ENCODE measurements at places on chromosomes 13 and 19.

DNA sequence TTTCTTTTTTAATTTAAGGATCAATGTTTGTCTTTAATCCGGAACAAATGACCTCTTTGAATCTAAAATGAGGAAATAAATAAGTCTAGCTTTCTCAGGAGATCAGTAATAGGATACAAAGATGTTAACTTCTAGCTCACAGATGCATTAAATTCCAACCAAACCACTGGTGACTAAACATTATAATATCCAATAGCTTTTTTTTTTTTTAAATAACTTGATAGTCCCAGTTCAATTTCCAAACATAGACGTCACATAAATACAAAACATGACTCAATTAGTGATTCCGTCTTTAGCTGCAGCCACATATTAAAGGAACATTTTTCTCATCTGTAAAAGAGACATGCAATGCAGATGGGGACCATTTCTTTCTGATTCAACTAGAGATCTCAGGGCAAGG, 390.5 kb upstream of the PCDH9 start:
- no peak for DNase-seq

DNA sequence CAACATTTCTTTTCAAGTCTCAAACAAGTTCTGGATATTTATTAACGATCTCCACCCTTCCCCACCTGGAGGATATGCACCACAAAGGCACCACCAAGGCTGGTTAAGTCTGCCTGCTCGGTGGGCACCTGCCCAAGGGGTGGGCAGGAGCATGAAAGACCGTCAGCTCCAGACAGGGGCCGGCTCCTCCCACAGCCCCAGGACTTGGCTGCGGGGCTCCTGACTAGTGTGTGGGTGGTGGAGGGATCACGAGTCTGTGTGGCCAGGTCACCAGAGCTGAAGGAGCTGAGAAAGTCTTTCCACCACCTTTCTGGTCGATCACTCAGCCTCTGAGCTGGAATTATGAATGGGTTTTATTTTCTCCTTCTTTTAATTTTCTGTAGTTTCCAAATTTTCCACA, 7.8 kb downstream of the SLC7A1 start:
- no peak for DNase-seq

- DNase-seq = no peak
These were observed 18.7 kb upstream of the SERP2 start for GRCh38 chr13:44354884-44355283.

DNA sequence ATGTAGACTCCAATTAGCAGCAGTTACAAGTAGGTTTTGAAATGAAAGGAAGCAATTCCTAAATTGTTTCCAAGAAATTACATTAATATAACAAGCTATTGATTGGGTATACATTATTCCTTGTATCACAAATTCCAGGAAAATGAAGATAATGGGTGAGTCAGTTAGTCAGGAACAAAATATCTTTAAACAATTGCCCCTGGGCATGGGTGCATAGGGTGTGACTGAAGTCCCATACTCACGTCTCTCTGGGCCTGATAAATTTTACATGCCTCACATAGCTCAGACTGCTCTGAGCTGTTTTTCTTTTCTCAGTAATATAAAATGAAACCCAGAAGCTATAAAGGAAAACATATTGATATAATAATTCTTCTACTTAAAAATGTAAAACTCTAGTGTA, 87.8 kb downstream of the FNDC3A start:
- DNase-seq = no peak

- no peak for DNase-seq
These were observed 10.6 kb downstream of the NFIX start for GRCh38 chr19:13005861-13006370.

DNA sequence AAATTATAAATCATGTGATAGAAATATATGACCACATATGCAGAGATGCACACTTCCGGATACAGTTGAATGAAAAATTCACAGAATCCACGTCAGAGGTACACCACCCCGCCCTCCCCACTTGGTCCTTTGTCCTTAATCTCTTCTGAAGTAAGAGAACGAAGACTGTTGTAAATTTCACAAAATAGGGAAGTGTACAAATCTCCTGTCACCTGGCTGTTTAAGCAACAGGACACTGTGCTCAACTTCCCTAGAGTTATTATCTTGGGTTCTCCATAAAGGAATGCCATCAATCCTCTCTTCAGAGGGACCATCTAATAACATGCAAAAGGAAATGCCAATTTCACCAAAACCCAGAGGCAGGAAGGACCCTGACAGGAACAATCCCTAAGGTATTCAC, 10.5 kb upstream of the CEACAM6 start:
- no peak for DNase-seq

DNA sequence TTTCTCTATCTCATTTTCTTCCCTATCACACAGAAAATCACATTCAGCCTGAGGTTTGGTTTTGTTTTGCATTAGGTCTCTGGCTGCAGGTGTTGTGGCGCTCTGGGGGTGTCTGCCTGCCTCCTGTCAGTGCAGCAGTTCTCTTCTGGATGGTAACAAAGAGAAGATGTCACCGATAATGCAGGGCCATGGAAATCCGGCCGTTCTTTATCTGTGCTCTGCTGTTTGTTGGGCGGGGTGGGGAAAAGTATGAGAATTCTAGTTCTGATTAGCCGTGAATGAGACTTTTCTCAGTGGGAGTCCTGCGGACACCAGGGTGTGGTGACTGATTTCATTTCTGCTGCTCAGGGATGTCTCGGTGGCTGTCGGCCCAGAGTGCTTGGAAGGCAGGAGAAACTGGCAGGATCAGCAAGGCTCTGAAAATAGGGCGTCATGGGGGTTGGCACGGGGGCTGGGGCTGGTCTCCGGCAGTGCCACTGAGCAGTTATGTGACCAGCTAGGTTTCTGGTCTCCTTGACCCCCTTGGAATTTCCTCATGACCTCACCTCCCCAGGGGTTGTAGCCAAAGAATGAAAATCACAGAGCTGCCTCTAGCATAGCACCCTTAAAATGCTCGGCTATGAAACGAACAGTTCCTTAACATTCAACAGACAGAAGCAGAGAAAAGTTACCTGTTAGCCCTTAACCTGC, 5.0 kb downstream of the RNF113B start:
- no peak for DNase-seq

GRCh38 chr19:7669641-7670040, 792 bp downstream of the RETN start:
- DNase-seq = no peak

- DNase-seq = no peak
These were observed 4.8 kb upstream of the SDHAF1 start for GRCh38 chr19:35990156-35990555.

GRCh38 chr13:64314331-64314730, 2898.7 kb upstream of the PCDH20 start:
- DNase-seq = no peak

GRCh38 chr13:70841240-70842061, 733.2 kb upstream of the KLHL1 start:
- DNase-seq = no peak

- no peak for DNase-seq
These were observed 14.3 kb downstream of the ERICH4 start for GRCh38 chr19:41457241-41457640.

DNA sequence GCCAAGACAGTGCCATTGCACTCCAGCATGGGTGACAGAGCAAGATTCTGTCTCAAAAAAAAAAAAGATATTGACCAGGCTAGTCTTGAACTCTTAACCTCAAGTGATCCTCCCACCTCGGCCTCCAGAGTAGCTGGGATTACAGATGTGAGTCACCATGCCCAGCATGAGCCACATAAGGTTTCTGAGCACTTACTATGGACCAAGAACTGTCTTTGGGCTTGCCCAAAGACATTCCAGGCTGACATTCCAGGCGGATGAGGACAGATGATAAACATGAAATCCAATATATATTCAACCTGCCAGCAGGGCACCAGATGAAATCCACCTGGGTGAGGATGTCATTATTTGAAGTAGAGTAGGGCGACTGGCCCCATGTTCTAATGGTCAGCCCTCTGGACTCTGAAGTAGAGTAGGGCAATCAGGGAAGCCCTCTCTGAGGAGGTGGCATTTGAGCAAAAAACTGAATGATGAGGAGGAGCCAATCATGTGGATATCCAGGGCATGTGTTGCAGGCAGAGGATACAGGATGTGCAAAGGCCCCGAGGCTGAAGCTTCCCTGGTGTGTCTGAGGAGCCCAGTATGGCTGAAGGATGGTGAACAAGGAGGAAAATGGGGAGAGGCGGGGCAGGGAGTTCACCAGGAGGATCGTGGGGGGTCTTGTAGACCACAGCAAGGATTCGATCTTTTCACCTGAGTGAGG, 4.0 kb downstream of the C19orf38 start:
- no peak for DNase-seq

DNA sequence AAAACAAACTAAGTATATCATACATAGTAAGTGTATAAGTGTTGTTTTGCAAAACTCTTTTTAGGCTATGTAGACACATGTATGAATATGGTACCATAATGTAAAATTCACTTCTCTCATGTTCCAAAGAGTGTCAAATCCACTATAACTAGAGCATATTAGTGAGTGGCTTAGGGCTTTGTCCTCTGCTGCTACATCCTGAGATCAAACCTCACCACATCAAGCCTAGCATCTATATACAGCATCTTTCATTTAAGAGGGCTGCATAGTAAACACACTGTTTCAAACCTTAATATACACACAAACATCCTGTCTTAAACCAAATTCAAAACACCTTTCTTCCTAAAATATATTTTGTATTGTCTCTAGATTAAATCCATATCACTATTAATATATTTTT, 38.7 kb downstream of the ELF1 start:
- DNase-seq = no peak

GRCh38 chr13:68806125-68806524, 1301.5 kb upstream of the ATXN8OS start:
- DNase-seq = no peak

DNA sequence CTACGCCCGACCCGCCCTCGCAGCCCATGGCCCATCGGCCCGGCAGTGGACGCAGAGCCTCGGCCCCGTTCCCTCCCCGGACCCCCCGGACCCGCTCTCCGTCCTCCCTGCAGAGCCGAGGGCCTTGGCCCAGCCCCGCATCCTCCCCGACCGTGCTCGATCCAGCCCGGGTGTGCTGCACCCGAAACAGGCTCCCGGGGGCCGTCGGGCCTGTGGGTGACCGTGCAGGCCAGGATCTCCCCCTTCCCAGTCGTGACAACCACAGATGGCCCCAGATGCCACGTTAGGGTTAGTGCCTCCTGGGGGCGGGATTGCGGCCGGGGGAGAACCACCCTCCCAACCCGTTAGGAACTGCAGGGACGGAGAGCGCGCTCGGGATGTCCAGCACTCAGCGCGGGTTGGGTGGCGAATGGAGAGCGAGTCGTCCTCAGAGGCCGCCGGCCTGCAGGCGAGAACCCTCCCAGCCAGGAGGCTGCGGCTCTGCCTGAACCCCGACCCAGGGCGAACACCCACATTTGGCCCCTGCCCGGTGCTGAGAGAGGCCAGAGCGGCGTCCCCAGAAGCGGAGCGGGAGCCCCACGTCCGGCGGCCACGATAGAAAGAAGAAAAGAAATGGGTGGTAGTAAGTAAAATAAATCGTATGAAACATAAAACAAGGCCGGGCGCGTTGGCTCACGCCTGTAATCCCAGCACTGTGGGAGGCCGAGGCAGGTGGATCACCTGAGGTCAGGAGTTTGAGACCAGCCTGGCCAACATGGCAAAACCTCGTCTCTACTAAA, 6.7 kb upstream of the MADCAM1 start:
- DNase-seq = no peak

DNA sequence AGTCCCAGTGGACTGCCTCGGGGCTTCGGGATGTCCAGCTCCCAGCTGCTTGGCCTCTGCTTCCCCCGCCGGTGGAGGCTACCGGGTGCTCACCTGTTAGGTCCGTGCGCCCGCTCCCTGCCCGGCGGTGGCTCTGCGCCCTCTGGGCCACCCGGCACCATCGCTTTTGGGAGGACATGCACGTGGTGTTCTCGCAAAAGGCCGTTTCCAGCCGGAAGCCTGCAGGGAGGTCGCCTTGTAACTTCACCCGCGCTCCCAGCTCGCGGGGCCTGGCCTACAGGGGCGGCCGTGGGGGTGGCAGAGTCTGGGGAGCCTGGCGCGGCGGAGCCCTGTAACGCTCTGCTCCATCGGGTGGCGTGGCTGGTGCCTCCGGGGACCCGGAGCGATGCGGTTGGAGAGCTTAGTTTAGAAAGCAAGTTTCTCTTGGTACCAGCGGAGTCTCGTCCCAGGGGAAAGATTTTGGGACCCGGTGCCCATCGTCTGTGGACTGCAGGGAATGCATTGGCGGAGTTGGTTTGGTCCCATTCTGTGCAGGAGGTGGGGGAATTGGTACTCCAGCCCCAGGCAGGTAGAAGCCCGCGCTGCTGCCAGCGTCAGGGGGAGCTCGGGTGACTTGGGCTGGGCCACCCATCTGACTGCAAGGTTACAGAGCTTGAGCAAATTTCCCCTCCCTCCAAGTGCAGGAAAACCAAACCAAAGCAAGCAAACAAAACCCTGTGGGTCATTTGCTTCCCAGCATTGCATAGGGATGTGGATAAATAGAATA, 673 bp downstream of the SPATA13 start:
- DNase-seq = no peak

GRCh38 chr13:36913463-36913862, 6.6 kb downstream of the SMAD9 start:
- DNase-seq = peak; percentile 57

DNA sequence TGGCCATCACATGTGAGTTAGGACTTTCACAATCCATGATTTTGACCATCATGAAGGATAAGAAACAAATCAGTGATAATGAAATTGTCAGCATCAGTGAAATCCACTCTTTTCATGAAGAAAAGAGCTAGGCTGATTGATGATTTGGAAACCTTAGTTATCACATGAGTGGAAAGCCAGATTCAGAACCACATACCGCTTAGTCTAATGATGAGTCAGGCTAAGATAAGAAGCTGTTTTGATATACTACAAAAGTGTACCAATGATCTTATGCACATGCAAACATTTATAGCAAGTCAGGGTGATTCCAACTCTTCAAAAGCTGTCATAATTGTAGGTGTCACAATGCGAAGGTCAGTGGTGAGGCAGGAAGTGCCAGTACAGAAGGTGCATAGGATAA, 519.3 kb downstream of the GPC6 start:
- DNase-seq = no peak

- peak; percentile 40 for DNase-seq
These were observed 22.9 kb downstream of the RAB20 start for GRCh38 chr13:110538632-110539031.

GRCh38 chr13:94702181-94703041, 9.9 kb downstream of the SOX21 start:
- no peak for DNase-seq

DNA sequence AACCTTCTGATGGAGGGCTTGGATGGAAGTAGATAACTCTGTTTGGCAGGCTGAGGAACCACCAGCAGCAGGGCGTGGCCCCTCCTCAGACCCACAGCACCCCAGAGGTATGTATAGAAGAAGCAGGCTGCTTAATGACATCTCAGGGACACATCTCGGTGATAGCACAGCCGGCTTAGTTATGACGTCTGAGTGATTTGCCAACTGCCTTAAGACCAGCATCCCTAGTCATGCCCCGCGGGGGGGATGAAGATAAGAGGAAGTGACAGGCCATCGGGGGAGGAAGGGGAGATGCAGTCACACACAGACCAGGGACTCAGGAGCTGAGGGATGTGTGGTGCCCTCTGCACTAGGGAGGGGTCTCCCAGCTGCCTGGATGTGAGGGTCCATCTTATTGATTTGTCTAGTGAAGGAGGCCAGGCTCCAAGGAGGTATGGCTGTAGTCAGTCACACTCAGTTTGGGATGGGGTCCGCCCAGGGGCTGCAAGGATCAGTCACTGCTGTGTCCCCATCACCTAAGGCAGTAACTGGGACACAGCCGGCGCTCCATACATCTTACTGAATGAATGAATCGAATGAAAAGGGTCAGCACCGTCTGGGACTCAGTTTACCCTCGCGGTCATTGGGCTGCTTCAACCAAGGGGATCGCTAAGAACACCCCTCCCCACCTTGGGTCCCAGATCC, 19.2 kb upstream of the ERCC1 start:
- DNase-seq = no peak

- DNase-seq = no peak
These were observed 989 bp upstream of the SSC5D start for GRCh38 chr19:55486971-55487923.
